Calu3 (cell line): ENCODE measurements at places on chromosomes 7 and 10. TPM values are rescaled to one million over a fixed set of nuclear protein-coding genes. Genes with fewer than 3 reads are reported as not detected.

GRM3 gene
- not detected in 2 replicates for total RNA-seq

- no peak overlapping the region for H3K4me3 ChIP-seq
- H3K27me3 ChIP-seq = peaks cover 38% of the 10 kb centered on the region
- no peaks in the 10 kb centered on the region for H3K4me1 ChIP-seq
- H3K36me3 ChIP-seq = no peaks in the 10 kb centered on the region
- no peak for DNase-seq
- H3K27ac ChIP-seq = no peak overlapping the region
Observed at GRCh38 chr10:131513901-131514300, 202.4 kb upstream of the TCERG1L start.

LMOD2 gene
- not detected in 2 replicates for total RNA-seq

DNA sequence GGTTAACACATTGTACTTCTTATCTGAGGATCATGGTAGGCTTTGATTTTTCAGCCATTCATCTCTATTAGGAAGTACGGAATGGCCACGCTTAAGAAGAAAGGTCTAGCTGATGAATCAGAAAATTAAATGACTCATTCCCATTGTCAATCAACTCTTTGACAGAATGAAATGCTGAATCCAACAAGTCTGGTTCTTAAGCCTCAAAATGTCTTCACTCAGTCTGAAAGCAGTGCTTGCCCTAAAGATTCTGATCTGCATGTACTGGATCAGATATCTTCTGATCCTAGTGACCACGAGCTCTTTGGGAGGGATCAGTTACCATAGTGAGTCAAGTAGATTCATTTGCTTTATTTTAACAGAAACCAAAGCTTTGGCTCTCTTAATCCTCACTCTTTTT, 5.7 kb upstream of the CELF2 start:
- H3K27me3 ChIP-seq = peaks cover 16% of the 10 kb centered on the region
- DNase-seq = no peak
- no peak overlapping the region for H3K27ac ChIP-seq
- no peaks in the 10 kb centered on the region for H3K4me1 ChIP-seq
- no peaks in the 10 kb centered on the region for H3K36me3 ChIP-seq
- H3K4me3 ChIP-seq = no peak overlapping the region

GRCh38 chr7:39761449-39761848, 138.1 kb downstream of the RALA start:
- H3K4me3 ChIP-seq = no peak overlapping the region
- no peak overlapping the region for H3K27ac ChIP-seq
- no peak for DNase-seq
- peaks cover 24% of the 10 kb centered on the region for H3K4me1 ChIP-seq

DNAJB6 gene
- total RNA-seq = 118 and 137 TPM in 2 replicates

- H3K4me1 ChIP-seq = peaks cover 18% of the 10 kb centered on the region
- peak overlapping the region; percentile 75 for H3K27ac ChIP-seq
- DNase-seq = no peak
- H3K4me3 ChIP-seq = no peak overlapping the region
Observed at GRCh38 chr7:76372984-76373833, 14.4 kb upstream of the YWHAG start.

- no peaks in the 10 kb centered on the region for H3K27me3 ChIP-seq
- H3K4me1 ChIP-seq = no peaks in the 10 kb centered on the region
- H3K27ac ChIP-seq = no peak overlapping the region
- no peak overlapping the region for H3K4me3 ChIP-seq
- H3K36me3 ChIP-seq = no peaks in the 10 kb centered on the region
Observed at GRCh38 chr10:70296406-70296899, 12.6 kb upstream of the NPFFR1 start.

CEP55 gene
- 46.9 and 52.2 TPM in 2 replicates for total RNA-seq
